ENCODE measurements at places on chromosomes 5 and 9.

GRCh38 chr9:27426511-27427271, 97.4 kb upstream of the IFNK start:
- no peak for DNase-seq

GRCh38 chr5:135343413-135343812, 55.6 kb downstream of the MACROH2A1 start:
- no peak for DNase-seq

GRCh38 chr5:154193701-154194121, 3.2 kb downstream of the GALNT10 start:
- no peak for DNase-seq

- no peak for DNase-seq
Measured at GRCh38 chr9:116767219-116767618, 80.1 kb downstream of the TRIM32 start.

GRCh38 chr5:172714491-172715420, 56.2 kb downstream of the DUSP1 start:
- DNase-seq, result peak; percentile 48

GRCh38 chr9:21031091-21031807, at the start of gene HACD4:
Gene HACD4 (minus strand): TSS chr9:21031640. CDS start chr9:21031590, 50 bp downstream.
- DNase-seq, result peak; percentile 45

GRCh38 chr9:130138171-130138653, 34.0 kb upstream of the NCS1 start:
- no peak for DNase-seq

DNA sequence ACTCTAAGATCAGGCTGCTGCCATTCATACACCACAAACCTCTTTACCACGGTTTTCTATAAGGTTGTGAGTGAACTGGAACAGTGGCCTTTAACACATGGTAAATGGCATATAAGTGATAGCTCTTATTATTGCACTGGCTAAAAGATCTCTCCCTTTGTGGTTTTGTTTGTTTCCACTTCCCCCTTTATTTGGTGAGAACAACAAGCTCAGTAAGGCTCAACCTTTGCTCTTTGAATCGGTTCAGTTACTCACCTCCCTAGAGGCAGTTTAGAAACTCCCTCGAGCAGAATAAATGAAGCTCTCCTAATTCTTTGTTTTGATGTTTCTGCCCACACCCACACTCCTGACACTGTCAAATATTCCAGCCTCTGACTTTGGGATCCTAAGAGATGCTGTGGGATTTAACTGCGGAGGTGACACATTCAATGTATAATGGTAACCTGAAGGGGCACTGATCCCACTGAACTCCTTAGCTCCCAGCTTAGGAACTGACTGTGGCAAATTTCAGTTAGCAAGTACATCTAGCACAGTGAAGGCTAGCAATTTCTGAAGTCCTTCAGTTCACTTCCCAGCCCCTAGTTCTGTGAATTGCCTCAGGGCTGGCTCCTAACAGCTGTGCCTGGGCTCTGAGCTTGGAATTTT, 22.5 kb upstream of the RAD23B start:
- no peak for DNase-seq

GRCh38 chr9:1759771-1760300, 255.3 kb upstream of the SMARCA2 start:
- no peak for DNase-seq

- no peak for DNase-seq
Measured at GRCh38 chr5:142303565-142303964, 21.3 kb downstream of the SPRY4 start.

- no peak for DNase-seq
Measured at GRCh38 chr9:88926781-88927505, 64.3 kb upstream of the S1PR3 start.

GRCh38 chr9:129141066-129142041, 30.1 kb downstream of the PTPA start:
- DNase-seq, result no peak

DNA sequence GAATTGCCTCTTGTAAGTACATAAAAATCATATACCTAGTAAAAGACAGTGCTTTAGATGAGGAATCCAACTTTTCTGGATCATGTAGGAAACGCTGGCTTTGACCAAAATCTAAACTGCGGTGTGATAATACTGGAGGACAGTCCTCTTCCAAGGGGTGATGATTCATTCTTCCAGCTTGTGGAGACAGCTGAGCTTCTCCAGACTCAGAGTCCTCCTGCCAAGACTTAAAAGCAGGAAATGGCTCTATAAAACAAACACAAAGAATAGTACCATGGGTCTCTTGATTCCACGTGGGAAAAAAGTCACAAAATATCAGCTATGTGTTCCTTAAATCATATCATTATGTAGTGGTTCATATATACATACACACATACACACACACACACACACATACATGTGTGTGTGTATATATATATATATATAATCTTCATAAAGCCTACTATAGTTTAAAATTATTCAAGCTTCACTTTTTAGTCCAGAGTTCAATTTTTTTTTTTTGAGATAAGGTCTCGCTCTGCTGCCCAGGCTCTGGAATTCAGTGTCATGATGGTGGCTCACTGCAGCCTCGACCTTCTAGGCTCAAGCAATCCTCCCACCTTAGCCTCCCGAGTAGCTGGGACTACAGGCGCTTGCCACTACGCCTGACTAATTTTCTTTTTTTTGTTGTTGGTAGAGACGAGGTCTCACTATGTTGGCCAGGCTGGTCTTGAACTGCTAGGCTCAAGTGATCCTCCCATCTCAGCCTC, 65.0 kb downstream of the PKD2L2 start:
- no peak for DNase-seq

DNA sequence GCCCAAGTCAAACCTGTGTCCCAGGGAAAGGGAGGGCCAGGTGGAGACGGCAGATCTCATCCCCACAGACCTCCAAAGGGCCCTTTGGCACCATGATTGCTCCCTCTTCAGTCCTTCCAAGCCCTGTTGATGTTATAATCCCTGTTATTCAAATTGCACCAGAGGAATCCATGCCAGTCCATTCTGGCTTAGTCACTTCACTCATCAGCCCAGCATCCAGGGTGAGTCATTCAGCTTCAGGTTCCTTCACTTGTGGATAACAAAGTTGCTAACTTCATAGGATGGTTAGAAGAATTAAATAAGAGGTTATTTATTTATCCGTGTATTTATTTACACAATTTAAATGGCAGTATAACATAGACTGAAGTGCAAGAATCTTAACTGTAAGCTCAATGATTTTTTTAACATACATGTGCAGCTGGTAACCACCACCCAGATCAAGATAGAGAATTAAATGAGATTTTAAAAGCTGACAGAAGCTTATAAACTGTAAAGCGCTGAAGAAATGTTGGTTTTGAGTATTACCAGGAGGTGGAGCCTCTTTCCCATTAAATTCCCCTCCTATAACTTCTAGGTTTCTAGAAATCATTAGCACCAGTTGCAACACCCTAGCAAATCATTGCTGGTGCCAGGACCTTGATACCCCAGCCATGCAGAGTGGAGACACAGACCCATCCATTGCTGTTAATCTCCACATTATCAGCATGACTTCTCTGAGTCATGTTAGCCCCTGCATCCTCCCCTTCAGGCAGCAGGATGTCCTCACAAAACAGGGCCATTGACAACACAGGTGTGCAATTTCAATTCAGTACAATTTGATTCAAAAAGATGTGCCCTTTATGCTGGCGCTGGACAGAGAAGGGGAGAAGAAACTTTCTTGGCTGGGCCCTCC, 77.4 kb downstream of the SEC61B start:
- no peak for DNase-seq

DNA sequence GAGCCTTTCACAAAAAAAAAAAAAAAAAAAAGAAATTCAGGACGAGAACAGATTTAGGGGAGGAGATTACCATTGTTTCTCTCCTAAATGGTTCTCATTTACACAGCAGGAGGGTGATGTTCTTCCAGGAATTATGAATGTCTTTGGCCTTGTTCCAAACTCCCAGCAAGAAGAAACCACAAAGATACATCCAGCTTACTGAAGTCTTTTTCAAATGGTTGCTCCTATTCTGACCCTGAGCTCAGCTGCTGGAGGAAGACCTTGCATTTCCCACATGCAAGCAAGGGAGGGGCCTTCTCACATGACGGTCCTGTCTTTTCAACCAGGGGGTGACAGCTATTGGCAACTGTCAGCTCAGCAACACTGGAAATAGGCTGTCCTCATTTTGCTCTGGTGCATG, 203.0 kb upstream of the VLDLR start:
- DNase-seq, result no peak

GRCh38 chr5:1257363-1257762, 32.2 kb downstream of the SLC6A18 start:
- no peak for DNase-seq

DNA sequence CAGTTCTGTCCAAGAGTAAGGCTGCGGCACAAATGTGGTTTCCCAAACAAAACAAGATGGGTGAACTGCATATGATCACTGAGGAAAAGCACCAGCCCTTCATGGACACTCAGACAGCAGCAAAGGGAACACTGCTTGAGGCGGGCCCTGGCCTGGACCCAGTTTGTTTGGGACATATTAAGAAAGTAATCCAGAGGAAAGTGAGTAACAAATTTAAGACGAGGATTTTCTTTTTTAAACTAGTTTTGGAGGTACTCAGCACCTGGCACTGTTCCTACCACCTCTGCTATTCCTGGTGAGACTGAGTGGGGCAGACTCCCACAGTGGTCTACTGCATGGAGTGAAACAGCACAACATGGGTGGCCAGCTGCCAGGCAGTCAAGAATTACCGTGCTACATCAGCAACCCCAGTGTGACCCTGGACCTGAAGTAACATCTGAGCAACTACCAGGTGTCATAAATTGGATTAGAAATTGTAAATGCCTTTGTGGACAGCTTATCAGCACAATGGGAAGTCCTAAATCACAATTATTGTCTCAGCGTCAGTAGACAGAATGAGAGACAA, 28.5 kb downstream of the P4HA2 start:
- no peak for DNase-seq

DNA sequence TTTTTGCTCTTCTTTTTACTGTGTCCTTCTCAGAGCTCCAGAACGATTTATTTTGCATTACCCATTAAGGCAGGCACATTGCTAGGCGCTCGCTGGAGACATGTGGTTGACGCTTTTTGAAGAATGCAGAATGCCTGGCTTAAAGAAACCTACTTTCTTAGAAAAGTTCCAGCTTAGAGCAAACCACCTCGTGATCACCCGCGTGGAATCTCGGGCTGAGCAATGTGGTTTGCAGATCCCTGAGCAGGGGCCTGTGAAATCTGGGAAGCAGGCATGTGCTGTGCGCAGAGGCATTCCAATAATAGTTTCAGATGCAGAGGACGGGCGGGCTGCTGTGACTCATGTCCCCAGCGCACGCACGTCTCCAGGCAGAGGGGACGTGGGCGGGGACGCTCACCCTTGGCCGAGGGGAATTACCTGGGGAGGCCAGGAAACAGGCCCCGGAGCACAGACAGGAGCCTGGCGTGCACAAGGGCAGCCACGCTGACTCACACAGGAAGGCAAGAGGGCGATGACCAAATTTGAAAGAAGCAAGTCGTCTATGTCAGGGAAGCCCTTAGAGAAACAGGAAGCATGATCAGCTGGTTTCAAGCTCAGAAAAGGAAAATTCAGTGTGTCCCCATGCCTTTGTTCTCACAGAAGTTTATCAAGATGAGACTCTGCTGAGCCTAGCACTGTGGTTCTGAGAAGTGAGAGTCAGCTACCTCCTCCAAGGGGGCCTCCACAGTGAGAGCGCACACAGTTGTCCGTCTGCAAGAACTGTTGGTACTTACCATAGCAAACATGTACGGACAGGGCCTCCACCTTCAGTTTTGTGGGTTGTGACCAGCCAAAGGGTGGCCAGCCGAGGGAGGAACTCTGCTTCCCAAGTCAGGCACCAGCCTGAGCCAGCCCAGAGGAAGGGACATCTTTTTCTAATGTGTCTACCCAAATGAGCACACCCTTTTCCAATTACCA, 218.6 kb downstream of the PIK3R1 start:
- DNase-seq, result peak; percentile 89

- no peak for DNase-seq
Measured at GRCh38 chr5:73230264-73231245, 57.6 kb downstream of the TMEM174 start.

DNA sequence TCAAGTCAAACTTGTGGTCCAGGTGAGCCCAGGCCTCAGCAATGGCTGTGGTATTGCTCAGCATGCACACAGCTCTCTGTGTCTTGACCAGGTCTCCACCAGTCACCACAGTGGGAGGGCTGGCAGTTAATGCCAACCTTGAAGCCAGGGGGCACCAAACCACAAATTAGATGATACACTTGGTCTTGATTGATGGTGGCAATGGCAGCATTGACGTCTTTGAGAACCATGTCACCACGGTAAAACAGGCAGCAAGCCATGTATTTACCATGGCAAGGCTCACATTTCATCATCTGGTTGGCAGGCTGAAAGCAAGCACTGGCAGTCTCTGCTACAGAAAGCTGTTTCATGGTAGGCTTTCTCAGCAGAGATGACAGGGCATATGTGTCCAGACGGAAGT, 40.0 kb downstream of the NIM1K start:
- peak; percentile 9 for DNase-seq

DNA sequence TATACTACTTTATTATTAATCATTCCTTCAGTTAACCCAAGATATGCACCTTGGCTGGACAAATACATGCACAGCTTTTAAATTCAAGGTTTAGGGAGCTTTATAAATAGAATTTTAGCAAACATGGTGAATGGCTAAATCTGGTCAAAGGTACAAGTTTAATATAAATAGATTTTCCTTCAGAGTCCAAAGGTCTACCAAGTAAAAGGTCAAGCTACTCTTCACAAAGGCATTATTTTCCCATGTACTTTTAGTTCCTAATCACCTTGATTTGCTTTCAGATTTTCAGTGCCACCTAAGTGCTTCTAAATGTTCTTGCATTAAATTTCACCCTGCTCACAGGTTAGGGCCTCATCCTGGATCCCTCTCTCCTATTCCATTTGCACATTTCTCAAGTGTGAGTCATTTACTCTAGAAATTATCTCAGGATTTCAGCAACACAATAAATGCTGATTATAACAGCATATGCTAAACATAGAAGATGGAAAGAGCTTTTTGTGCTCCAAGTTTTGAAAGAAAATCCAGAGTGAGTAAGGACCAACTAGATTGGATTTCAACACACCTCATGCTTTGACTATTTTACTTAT, 459.4 kb upstream of the ITGA1 start:
- no peak for DNase-seq

GRCh38 chr5:93150311-93151012, 430.6 kb downstream of the NR2F1-AS1 start:
- no peak for DNase-seq

- DNase-seq, result no peak
Measured at GRCh38 chr5:61701877-61702602, 370.0 kb downstream of the ZSWIM6 start.

DNA sequence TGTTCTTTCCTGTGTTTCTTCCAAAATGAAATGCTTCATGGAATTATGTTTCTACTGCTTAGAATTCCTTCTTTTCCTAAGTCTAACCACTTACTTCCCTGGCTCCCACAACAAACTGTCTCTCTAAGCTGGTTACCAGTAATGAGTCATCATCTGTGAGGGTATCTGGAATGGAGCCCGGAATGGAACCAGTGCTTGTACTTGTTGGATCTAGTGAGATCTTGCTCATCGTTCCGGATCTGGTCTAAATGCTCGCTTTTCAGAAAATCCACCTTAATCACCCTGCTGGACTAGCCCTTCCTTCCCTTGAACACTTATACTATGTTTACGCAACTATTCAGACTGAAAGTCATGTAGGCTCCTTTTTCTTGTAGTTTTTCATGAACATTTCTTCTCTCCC, 184.8 kb downstream of the PBX3 start:
- no peak for DNase-seq
